ENCODE measurements at places on chromosomes 3 and 15.

- no peak for DNase-seq
Observed at GRCh38 chr3:52851348-52851747, 16.5 kb upstream of the MUSTN1 start.

DNA sequence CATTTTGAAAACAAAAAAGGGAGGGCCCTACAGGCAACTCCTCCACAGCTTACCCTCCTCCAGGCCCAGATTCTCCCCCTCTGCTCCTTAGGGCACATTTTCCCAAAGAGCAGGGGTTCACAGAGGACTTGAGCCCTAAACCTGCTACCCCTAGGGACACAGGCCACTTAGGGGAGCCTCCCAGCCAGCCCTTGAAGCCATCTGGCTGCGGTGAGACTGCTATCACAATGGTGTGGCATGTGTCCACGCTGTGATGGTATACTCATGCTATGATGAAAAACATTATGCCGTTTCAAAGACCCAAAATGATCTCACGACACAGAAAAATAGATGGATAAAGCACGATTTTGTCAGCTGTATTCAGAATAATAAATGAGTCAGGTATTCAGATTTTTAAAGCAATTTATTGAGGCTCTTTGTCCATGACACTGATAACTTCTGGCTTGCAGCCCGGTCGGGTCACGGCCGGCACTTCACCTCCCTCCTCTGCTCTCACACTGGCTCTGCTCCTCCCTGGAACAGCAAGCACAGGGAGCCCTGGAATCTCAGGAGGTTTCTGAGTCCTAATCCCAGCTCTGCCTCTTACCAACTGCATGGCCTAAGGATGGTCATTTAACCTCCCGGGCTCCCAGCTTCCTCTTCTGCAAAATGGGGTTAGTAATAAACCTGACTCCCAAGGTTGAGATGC lies 115.3 kb downstream of the MEGF11 start:
- no peak for DNase-seq

DNA sequence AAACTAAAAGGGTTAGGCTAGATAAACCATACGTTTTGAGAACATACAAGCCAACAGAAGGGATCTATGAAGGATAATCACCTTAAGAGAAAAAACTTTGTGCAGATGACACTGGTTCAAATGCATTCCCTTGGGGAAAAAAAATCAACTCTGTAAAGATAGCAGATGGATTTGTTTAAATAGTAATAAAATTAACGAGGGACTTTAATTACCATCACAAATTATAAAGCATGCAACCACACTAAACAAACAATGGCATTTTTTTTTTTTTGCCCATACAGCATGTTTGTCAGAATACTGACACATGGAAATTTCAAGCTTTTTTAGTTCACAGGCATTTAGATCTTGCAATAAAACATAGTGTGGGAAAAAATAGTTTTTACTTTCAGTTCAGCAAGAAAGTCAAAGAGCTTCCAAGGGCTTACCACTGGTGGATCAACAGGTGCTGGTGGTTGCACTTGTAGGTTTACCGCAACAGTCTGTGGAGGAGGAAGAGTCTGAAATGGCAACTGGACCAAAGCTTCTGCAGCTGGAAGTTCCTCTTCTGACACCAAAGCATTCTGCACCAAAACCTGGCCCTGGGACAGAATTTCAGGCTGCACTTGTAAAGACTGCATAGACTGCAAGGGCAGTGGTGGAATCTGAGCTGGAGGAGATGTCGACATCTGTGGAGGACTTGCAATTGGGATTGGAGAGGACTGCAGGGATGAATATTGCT lies 53.1 kb downstream of the PHC3 start:
- DNase-seq, result no peak

- no peak for DNase-seq
Observed at GRCh38 chr3:42790714-42791229, 13.5 kb downstream of the HIGD1A start.

- DNase-seq, result no peak
Observed at GRCh38 chr15:29935296-29936004, 113.2 kb upstream of the TJP1 start.

Data from T-cell (primary cell).